ENCODE measurements at places on chromosomes 5 and 9.

GRCh38 chr5:16518606-16519005, 53.0 kb upstream of the ZNF622 start:
- DNase-seq = no peak

DNA sequence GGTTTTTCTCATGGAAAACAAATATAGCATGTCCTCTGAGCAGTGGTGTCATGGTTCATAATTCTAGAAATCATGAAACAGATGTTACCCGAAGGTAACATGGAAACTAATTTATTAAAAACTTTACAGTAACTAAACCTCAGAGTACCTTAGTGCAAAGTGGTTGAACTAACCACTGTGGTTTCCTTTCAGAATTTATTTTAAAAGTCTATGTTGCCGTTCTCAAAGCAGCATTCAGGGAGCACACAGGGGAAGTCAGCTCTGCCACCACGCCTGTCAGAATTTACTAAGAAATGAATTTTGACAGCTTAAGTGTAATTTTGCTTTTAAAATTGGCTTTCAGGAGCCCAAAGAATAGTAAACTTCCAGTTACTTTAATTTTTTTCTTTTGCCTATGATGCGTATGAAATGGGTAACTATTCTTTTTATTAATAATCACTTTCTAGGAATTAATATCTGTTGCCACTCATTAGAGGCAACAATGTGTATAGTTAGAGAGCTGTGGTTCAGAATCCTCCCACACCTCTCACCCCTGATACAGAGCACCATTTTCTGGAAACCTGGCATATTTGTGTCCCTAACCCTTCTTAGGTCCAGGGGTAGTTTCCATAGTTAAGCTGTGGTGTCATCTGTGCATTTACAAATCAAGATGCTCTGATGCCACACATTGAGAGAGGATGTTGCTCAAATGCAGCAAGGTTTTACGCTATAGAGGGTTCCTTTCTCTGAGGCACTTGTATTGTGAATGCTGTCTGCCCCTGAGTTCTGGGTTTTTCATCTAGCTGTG, 202.6 kb downstream of the ZSWIM6 start:
- DNase-seq = no peak

DNA sequence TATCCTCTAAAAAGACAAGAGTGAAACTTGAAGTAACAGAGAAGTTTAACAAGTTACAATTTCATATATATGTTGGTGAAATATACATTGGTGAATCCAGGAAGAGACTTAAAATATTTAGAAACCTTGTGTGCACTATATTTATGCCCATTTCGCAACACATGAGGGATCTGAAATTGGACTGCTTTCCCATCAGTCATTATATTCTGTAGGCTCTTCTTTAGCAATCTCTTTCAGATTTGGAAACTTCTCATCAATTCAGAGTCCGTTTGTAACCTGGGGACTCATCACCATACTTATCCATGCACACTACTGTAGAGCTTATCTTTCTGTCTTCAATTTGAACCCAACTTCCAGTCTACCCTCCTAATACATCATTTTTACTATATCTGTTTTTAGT, 2.1 kb downstream of the ITGA1 start:
- no peak for DNase-seq

- DNase-seq = no peak
Observed at GRCh38 chr5:145223582-145223981, 611.6 kb downstream of the PRELID2 start.

DNA sequence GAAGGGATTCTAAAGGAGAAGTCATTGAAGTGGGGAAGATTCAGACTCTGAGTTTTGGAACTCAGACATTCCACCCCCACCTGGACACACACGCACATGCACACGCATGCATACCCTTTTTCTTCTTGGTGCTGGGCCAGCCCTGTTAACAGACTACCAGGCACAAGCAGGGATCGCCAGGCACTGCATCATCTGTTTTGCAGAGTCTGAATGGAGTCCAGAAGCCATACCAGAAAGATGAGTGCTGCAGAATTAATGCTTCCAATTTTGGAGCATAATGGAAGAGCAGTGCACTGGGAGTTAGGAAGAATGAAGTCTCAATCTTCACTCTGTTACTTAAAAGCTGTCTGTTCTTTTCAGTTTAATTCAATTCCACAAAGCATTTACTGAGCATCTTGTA, 95.5 kb downstream of the PDE8B start:
- DNase-seq = no peak

DNA sequence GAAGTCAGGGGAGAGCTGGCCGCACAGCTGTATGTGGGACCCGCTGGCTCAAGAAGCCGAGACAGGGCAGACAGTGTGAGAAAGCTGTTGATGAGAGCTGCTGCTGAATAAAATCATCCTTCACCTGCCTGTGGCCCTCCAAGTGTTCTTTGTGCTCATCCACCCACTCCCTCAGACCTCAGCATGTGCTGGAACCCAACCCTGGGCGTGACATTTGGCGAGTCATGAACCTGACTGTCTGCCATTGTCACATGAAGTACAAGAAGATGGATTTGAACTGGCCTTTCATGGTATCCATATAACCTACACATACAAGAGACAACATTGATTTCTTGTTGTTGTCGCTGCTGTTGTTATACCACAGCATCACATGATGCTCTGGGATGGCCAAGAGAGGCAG, 139.7 kb upstream of the PLCXD3 start:
- DNase-seq = no peak

- DNase-seq = peak; percentile 66
Observed at GRCh38 chr9:121545875-121546423, 46.3 kb upstream of the GGTA1 start.

GRCh38 chr5:172541099-172541772, 86.9 kb upstream of the SH3PXD2B start:
- DNase-seq = no peak

DNA sequence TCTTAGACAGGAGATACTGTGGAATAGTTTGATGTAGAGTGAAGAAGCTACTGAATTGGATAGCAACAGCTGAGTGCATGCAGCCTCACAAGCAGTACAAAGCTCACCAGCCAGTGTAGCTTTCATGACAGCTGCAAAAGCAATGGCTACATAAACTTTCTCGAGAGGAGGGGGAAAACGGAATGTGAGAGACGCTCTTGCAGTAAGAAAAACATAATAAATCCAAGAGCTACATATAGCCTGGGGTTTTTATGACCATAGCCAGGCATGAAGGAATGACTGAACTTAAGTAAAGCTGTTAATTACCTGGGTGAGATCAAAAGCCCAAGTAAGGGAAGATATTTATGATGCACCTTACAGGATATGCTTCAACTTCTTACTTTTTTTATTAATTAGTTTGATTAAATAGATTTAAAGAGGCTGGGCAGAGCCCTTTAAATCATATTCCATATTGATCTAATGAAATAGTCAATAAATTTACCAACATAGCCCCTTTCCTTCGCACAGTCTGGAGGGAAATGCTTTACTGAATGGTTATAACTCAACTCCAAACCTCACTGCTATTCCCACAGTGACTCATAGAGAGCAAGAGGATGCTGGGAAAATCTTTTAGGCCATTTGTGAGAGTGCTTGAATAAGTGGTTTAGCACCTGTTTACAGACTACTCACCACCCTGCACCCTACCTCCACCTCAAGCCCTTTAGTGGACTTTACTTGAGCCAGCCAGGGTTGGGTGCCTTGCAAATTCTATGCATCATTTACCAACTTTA, 407.2 kb upstream of the CLINT1 start:
- no peak for DNase-seq

DNA sequence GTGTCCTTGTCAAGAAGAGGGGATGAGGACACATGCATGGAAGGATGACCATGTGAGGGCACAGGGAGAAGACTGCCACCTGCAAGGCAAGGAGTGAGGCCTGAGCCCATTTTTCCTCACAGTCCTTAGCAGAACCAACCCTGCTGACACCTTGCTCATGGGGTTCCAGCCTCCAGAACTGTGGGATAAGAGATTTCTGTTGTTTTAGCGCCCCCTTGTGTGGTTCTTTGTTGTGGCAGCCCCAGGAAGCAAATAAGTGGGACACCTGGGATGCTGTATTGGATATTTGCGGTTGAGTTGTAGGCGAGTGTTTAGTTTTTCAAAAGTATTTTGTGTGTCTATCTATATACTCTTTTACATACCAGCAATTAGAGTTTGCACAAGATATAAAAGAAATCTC, 206.4 kb downstream of the NXNL2 start:
- DNase-seq = no peak

DNA sequence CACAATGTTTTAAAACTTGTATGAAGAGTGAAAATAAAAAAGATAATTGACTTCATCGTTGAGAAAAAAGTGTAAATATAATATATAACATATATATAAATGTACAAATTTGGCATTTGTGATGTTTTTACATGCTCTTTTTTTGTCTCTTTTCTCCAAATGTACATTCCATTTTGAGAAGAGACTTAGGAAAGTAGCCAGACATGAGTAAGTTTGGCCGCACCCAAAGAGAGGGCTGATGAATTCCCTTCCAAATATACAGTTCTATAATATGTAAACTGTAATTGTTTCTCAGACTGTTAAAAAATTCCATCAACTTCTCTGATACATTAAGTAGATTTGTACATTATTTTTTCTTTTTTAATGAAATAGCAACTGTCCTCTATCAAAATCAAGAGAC, 193.2 kb upstream of the MAP3K1 start:
- no peak for DNase-seq

DNA sequence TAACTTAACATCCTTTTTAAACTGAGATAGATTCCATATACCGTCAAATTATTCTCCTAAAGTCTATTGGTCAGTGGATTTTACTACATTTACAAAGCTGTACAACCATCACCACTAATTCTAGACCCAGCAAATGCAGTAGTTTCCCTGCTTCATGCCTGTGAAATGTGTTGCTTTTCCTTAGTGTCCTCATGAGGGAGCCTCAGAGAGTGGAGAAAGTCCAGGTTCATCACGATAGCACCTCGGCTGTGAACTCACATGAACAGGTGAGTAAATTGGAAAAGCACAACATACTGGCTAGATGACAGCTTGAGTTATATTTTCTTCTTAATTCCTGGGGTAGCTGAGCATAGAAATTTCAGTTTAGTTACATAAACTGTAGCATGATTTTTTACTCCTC, 653.7 kb downstream of the MTRR start:
- no peak for DNase-seq

DNA sequence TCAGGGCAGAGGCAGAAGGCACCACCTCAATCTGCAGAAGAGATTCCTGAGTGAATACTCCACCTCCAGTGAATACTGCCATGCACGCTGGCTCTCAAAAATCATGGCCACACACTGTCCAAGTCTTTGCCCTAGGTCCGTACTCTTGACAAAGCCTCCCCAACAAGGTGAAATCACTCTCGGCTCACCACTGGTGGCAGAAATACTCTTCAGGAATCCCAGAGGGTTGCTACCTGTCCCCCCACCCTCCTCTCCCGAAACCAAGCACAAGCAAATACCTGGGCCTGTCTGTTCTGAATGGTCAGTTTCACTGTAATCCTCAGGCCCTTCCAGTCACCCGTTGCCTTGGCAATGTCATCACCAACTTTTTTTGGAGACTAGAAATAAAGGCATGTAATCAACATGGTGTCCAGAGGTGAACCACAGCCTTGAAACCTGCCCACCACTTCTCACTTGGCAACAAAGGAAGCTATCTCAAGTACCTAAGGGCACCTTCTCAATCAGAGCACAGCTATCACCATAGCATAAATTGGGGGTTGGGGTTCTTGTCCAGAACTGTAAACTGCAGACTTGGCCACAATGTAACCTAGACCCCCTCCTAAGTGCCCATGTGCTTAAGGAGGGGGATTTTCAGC, 1.8 kb downstream of the RPL12 start:
- no peak for DNase-seq

- no peak for DNase-seq
Observed at GRCh38 chr9:96871176-96871575, 16.9 kb upstream of the ZNF782 start.

DNA sequence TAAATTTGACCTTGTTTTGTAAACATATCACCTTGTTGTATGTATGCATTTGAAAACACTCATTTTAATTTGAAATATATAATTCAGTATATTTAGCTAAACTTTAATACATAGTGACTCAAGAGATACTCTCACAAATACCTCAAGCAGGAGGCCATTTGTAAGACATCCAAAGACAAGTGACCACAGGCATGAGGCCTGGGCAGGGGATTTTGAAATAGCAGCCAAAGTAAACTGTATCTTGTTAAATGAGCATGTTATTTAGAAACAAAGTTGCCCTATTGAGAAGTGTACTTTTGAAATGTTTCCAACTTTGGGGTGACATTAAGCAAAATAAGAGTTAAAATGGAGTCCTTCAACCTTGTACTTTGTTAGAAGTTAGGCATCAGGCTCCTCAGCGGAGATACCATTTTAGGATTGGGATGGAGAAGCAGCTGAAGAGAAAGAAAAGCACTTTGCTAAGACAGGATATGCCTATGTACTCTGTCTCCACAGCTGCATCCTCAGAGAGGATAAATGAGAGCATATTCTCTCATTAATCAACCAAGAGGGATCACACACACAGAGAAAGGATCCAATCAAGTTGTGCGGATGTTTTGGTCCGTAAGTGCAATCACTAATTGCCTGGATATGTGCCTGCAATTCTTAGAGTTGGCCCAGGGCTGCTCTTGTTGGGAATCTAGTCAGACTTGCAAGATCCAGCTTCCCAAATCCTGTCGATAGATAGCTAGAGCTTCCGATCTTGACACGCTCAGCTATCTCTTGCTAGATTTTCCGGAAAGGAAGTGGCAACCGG, 157.5 kb upstream of the HAPLN1 start:
- no peak for DNase-seq

- DNase-seq = no peak
Observed at GRCh38 chr9:81676395-81676794, 13.0 kb downstream of the TLE1 start.

GRCh38 chr9:26667882-26668281, 224.7 kb downstream of the CAAP1 start:
- DNase-seq = no peak

- DNase-seq = no peak
Observed at GRCh38 chr5:38413696-38414095, 142.8 kb downstream of the LIFR start.

GRCh38 chr9:116767219-116767618, 80.1 kb downstream of the TRIM32 start:
- no peak for DNase-seq

GRCh38 chr5:174612686-174613085, 111.7 kb upstream of the MSX2 start:
- no peak for DNase-seq

DNA sequence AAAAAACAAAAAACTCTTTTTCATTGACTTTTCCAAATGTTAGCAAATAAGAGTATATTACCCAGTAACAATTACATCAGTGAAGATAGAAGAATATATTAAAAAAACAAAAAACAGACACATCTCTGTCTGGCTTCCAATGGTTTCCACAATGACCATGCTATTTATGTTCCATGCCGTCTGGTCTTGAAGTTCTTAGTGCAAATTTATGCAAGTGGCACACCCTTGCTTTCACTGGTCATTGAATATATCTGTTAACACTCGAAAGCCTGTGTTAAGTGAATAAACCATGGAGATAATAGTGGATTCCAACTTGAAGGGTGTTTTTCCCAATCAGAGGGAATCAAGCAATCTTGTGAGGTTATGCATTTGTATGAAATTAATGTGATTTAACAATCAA, 291.9 kb downstream of the KCTD16 start:
- DNase-seq = no peak

- no peak for DNase-seq
Observed at GRCh38 chr9:69232135-69232534, 58.1 kb downstream of the TJP2 start.
